Fibroblast of mammary gland (primary cell): ENCODE measurements at places on chromosomes 7 and 10.

GRCh38 chr10:118447478-118448270 is 105.5 kb upstream of the FAM204A start:
- DNase-seq = peak; percentile 47

DNA sequence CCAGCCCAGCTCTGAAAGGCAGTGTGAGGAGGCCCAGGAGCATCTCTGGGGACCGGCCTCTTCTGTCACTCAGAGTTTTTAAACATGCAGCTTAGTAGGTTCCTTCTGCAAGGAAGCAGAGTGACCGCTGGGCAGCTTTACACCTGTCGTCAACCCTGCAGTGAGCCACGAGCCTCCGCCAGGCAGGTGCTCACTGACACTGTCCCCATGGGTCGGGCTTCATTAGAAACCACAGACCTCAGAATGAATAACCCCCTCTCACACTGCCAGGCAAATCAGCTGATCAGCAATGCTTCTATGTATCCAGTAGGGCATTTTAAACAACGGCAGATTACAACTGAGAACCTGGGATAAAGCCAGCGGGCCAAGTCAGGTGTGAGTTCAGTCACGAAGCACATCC is 106.1 kb downstream of the MAD1L1 start:
- no peak for DNase-seq

GRCh38 chr7:157096286-157097055 is 42.3 kb upstream of the UBE3C start:
- no peak for DNase-seq

DNA sequence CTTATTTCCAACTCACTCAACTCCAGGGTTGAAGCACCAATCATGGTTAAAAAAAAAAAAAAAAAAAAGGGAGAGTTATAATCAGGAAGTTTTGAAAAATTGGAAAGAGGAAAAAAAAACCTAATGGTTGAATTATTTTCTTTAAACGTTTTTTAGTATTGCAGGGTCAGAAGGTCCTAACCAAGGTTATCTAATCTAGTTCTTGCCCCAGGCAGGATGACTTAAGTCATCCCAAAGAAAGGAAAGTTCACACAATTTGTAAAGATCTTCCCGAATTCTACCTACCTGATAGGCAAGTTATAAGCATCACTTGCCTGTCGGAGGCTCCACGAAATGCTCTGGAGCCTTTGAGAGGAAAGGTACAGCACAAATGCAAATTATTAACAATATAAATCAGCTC is 208.1 kb upstream of the PLXNA4 start:
- no peak for DNase-seq

- DNase-seq = no peak
Observed at GRCh38 chr7:12221414-12221813, 10.3 kb downstream of the TMEM106B start.

DNA sequence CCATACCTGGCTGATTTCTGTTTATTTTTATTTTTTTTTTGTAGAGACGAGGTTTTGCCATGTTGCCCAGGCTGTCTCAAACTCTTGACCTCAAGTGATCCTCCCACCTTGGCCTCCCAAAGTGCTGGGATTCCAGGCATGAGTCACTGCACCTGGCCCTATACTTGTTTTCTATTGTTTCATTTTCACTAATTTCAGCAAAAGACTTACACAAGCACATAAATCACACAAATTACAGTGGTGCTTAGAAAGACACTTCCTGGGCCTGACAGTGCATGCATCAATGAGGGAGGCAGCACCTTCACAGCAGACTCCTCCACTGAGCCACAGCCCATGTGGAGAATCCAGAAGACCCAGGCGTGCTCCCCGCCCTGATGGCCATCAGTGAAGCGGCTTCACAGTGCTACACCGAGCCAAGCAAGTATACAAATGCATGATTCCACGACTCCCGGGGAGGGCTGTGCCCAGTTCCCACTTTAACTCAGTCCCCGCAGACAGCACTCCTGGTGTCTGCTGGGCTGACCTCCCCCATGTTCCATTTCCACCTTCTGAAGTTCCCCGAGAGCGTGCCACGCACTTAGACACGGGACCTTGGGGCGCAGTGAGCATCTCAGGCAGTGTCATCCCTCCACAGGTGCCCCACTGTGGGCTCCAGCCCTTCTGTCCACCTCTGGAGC is 20.6 kb downstream of the PITRM1 start:
- DNase-seq = no peak

GRCh38 chr7:9200626-9201025 is 767.2 kb downstream of the NXPH1 start:
- DNase-seq = no peak

GRCh38 chr10:74104996-74105395 is 45.6 kb downstream of the AP3M1 start:
- no peak for DNase-seq

DNA sequence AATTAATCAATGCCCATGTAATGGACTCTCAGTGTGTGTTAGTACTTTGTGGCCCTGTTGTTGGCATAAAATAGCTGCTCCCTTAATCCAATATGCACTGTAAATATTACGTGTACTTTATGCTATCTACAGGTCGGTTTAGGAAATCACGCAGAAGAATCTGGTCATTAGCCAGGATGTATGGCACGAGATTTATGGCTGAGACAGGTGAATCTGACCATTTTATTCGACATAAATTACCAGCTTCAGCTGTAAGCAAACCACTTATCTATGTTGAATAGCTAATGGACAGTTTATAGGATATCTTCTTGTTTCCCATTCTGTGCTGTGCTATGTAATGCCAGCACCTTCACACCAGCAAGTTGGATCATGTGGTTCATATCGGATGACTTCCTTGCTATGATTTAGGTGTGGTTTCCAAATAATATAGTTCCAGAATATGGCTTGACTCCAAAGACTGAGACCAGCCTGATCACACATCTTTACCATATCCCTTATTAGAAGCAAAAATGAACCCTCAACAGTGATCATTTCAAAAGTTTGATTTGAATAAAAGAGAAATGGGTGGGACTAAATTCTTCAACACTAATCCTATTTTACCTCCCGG is 301.4 kb downstream of the AHR start:
- no peak for DNase-seq

GRCh38 chr10:62632071-62632809 is 172.3 kb upstream of the ADO start:
- DNase-seq = no peak

DNA sequence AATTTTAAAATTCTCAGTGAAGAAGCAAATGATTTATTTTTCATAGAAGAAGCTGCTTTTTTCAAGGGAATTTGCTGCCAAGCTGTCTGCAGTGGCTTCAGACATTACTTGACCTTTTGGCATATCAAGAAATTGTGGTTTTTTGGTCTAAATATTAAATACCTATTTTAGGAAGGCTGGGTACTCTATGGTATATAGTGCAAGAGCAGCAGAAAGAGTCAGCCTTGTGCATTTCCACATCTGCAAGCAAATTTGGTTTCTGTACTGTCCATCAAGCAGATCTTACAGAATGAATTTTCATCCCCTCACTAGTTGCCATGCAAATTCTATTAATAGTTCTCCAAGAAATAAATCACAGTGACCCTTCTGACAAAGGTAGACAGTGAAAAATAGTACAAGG is 222.0 kb downstream of the BICC1 start:
- no peak for DNase-seq

DNA sequence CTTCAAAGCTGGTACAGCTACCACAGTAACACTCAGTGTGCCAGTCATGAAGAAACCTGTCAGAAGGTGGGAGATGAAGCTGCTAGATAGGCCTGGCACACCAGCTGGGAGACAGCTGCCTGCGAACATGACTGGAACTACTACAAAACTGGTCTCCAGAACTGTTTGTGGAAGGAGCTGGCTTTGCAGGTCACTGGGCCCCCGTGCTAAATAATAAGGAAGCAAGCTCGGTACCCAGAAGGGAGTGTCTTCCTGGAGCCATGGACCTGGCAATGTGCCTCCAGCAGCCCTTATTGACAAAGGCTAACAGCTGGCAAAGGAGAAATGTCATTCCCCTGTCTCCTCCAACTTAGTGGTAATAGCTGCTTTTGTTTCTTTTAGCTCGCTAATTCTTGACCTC is 1217.6 kb upstream of the LRRN3 start:
- no peak for DNase-seq

- DNase-seq = no peak
Observed at GRCh38 chr10:36114141-36114540, 472.0 kb upstream of the FZD8 start.

DNA sequence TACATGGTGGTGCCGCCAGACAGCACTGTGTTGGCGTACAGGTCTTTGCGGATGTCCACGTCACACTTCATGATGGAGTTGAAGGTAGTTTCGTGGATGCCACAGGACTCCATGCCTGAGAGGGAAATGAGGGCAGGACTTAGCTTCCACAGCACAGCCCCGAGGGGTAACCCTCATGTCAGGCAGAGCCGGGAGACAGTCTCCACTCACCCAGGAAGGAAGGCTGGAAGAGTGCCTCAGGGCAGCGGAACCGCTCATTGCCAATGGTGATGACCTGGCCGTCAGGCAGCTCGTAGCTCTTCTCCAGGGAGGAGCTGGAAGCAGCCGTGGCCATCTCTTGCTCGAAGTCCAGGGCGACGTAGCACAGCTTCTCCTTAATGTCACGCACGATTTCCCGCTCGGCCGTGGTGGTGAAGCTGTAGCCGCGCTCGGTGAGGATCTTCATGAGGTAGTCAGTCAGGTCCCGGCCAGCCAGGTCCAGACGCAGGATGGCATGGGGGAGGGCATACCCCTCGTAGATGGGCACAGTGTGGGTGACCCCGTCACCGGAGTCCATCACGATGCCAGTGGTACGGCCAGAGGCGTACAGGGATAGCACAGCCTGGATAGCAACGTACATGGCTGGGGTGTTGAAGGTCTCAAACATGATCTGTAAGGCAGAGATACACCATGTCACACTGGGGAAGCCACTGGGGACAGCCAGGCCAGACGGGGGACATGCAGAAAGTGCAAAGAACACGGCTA is 104.6 kb upstream of the TNRC18 start:
- peak; percentile 45 for DNase-seq

DNA sequence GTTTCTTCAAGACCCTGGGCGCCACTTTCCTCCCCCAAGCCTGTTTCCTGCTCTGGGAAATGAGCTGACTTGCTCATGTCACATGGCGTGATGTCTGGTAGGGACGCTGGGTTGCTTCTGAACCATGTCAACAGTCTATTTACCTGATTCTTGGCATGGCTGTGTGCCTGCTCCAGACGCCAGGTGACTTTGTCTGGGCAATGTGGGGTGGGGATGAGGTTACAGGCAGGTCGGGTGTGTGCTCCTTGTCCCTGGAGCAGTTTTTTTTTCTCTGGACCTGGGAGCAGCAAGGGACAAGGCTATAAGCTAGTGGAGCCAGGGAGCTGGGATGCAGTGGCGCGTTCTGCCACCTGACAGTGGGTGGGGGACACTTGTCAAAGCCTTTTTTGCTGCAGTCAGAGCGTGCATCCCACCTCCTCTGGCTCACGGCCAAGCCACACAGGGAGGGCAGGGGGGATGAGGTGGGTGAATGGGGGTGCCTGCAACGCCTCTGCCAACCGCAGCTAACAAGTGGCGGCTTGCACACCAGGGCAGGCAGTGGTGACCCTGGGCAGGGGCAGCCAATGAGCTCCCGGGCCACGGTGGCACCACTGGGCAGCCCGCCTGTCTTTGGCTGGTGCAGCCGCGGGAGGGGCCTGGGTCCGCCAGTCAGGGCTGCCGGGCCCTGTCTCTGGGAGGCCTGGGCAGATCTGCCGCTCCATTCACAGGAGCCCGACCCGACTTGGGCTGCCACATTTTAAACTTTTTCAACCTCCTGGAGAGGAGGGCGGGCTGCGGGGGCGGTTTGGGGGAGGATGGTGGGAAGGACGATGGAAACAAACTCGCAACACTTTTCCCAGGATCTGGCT is 22.9 kb downstream of the DNAJB12 start:
- DNase-seq = peak; percentile 88

DNA sequence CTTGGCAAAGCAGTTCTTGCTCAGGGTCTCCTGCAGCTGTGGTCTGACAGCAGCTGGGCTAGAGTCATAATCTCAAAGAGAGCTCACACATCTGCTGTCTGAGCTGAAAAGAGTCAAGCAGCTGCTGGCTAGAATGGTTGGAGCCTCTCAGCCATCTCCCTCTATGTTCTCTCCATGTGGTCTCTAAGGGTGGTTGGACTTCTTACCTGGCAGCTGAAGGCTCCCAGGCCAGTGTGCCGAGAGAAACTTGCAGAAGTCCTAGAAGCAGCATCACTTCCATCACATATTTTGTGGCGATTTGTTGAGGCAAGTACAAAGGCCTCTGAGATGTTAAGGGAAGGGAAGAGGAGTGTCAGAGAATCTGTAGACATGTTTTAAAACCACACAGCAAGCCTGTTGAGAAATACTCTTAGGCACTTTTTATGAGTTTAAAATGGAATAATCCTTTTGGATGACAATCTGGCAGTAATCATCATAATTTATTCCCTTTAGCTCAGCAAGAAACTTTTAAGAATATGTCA is 93.2 kb downstream of the REEP3 start:
- peak; percentile 48 for DNase-seq

- no peak for DNase-seq
Observed at GRCh38 chr7:150716368-150716767, at the start of gene GIMAP1. Gene GIMAP1 (plus strand): TSS chr7:150716613. CDS start chr7:150719048, 2,435 bp downstream.

DNA sequence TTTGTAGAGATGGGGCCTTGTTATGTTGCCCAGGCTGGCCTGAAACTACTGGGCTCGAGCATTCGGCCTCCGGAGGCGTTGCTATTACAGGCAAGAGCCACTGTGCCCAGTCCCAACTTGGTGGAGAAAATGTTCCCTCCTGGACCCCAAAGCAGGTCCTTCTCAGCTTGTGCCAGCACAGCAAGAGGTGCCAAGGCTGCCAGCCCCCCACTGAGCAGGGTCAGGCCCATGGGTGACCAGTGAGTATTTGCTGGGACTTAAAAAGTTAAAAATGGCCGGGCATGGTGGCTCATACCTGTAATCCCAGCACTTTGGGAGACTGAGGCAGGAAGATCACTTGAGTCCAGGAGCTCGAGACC is 4.6 kb downstream of the MAFK start:
- no peak for DNase-seq

DNA sequence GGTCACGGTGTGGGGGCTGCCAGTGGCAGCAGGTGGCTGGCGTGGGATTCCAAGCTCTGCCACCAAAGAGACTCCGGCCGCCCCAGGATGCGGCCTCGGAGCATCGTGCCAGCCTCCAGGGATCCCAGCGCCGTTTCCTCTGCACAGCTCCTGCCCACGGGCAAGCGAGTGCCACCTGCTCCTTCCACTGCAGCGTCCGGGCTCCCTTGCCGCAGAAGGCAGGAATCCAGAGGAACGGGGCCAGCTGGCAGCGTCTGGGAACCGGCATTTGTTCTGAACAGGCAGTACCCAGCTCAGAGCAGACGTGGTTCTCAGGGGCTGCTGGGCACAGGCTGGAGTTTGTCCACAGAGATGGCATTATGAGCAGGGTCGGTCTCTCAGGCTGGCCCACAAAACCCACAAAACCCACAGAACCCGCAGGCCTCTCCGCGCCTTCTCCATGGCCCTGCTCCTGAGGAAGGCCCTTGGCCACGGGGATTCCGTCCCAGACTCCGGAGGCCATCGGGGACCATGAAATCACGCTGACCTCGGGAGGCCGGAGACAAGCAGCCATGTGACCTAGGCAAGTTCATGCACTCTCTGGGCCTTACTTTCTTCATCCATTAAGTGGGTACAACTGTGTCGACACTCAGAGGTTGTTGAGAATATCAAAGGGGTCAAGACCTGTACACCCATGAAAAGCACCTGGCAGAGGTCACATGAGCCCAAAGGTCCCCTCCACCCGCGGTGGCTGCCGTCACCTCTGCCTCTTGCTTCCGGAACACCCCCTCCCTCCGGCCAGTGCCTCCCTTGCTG is 72.1 kb upstream of the TNRC18 start:
- no peak for DNase-seq
